Glomerular endothelial cell (primary cell): ENCODE measurements at places on chromosomes 3 and 15.

DNA sequence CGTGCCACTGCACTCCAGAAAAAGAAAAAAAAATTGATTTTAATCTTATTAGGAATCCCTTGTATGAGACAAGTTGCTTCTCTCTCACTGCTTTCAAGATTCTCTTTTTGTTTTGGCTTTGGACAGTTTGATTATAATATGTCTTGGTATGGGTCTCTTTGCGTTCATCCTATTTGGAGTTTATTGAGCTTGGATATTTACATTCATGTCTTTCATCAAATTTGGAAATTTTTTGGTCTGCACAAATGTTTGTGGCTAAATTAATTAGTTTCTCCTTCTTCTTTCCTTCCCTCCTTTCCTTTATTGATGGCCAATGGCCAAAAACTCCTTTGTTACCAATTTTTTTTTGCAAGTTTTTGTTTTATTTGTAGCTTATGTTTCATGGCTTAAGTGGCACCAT lies 28.1 kb upstream of the SELENOK start:
- DNase-seq, result no peak

GRCh38 chr15:64456634-64457108 lies 3.7 kb upstream of the ZNF609 start:
- no peak for DNase-seq

- no peak for DNase-seq
Observed at GRCh38 chr3:148998715-148999423, 7.5 kb downstream of the GYG1 start.

- no peak for DNase-seq
Observed at GRCh38 chr15:33374226-33374914, 63.6 kb downstream of the RYR3 start.

DNA sequence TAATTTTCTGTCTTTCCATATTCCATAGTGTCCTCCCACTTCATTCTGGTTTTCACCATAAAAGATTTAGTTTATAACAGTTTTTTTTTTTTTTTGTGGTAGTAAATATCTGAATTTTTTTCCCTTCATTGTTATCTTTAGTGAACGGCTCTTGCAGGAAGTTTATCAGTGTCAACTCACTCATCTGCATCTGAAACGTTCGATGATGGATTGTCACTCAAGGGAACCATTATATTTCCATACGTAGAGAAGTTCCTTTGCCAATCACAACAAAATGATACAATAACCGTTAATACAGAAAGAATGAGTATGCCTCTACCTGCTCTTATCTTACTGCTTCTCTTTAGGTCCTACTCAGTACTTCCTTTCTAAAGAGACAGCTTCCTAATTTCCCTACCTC lies 651.2 kb upstream of the KCNMB2 start:
- no peak for DNase-seq

DNA sequence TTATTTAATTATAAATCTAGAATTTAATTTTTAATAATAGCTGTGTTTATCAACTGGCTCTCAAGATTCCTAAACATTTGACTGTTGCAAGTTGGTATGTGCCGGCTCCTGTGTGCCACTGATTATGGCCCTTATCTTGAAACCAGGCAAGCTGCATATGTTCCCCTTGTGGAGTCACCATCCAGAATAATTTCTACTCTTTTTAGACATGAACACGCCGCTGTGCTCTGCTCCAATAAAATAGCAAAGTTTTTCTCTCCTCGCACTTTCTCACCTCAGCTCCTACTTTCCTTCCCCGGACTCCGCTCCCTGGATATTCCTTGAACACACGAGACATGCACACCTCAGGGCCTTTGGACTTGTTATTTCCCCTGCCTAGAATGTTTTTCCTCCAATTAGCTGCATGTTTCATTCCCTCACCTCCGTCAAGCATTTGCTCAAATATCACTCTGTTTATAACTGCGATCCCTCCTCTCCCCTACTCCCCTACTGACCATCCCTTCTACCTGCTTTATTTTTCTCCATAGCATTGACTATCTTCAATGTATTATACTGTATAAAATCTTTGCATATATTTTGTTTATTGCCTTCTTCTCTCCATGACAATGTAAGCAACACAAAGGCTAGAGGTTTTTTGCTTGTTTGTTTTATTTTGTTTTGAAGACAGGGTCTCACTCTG lies 26.1 kb upstream of the ERICH6 start:
- no peak for DNase-seq

DNA sequence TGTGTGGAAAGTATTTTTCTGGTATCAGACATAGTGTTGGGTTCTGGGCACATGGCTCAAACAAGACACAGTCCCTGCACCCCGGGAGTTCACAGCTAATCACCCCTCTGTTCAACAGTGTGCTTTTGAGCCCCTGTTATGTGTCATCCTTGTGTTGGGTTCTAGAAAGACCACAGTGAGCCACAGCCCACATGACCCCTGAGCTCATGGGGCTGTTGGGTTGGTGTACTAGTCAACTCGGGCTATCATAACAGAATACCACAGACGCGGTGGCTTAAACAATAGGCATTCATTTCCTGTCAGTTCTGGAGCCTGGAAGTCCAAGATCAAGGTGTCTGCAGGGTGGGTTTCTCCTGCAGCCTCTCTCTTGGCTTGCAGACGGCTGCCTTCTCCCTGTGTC lies 100.0 kb downstream of the DNAJB8 start:
- DNase-seq, result no peak

DNA sequence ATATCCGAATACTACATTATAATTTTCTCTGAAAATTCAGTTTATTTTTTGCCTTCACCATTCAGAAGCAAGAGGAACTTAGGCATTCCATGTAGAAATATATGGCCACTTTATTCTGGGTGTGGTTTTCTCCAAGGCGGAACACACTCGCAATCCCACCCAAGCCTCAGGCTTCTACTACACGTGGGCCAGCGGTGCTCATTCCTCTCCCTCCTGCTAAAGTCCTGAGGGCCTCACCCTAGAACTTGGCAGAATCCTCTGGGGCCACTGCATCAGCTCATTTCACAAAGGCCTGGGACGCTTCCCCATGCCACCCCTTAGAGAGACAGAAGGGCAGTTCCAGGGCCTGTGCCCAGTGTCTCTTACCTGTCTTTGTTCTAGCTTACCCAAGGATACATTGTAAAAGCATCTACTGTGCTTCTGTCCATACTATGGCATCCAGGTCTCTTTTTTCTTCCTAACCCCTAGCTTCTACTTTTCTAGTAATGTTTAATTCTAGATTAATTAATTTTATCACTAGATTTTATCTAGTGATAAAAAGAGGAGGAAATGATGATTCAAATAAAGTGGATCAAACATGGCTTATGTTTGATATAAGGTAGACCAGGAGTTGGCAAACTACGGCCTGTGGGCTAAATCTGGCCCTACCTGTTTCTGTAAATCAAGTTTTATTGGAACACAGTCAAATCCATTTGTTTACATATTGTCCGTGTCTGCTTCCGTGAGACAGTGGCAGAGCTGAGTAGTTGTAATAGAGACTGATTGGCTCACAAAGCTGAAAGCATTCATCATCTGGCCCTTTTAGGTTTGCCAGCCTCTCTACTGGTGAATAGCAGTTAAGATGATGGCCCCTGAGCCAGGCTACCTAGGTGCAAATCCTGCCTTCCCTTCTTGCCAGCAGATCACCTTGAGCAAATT lies 29.8 kb downstream of the LARS2 start:
- DNase-seq, result no peak

DNA sequence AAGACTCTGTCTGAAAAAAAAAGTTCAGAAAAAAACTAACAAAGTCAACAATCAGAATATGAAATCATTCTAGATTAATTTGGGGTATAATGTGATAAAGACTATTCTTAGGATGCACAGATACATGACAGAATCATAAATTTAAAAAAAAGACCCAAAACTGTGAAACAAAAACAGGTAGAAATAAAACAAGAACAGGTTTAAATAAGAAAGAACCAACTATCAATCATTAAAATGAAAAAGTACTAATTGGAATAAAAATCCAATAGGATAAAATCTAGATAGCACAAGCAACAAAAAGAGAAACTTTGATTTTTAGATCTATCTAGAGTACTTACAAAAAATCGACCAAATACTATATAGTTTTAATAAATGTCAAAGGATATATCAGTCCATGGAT lies 13.4 kb downstream of the TMEM202 start:
- no peak for DNase-seq

DNA sequence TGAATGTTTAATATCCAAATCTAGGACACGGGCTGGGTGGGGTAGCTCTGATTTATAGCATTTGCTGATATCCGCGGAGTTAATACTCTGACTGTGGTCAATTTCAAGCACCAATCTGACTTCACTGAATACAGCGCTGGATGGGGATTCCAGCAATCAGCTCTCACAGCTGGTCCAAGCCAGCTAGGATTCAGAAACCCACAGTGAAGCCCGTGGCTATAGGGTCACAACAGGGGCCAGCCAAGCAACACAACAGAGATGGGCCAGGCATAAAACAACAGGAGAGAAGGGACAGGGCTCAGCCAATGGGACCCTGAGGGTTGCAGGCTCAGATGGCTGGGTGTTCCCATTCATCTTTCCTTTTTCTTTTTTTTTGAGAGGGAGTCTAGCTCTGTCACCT lies 5.4 kb upstream of the LMAN1L start:
- DNase-seq, result no peak

DNA sequence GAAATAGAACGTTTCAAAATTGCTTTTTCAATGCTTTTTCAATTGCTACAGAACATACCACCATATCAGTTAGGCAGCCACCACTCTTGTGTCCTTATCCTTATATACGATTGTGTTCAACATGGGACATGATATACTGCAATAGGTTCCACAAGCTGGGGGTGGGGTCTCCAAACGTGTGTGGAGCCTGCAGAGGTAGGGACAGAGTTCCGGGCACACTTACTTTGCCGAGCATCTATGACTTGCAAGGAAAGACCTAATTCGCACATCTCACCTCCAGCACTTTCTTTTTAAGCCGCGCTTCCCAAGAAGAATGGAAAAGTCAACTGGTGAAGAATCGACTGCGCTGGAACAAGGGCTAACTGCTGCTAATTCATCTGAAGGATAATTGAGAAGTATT lies 39.6 kb upstream of the SFMBT1 start:
- DNase-seq, result no peak

GRCh38 chr3:60953351-60953750 lies 297.9 kb downstream of the FHIT start:
- no peak for DNase-seq

DNA sequence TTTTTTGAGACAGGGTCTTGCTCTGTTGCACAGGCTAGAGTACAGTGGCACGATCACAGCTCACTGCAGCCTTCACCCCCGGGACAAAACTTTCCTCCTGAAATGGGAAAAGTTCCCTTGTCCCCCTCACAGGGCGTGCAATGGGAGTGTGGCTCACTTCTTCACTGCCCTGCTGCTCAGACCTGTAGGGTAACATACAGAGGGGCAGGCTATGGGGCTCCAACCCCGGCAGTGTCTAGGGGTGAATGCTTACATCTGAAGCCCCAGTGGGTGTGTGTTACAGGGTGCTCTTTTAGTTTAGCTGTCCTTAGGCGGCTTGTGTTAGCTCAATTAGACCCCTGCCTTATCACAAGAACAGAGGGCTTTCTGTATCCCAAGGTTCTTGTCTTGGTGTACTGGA lies 157.3 kb downstream of the RBPMS2 start:
- no peak for DNase-seq

DNA sequence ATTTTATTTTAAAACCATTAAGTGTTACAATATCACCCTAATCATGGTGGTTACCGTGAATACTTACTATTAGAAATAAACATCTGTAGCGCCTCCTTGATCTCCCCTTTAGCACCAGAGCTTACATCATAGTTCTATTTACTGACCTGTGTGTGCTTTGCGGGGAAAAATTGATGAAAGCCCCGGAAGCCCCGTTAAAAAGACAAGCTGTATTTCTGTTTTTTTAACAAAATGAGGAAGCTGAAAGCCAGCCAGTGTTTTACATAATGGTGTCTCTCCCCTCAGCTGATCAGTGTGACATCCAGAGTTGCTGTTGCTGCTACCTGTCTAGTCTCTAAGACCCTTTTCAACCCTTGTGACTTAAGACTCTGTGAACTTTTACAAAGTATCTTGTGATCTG lies 100.8 kb downstream of the OPA1 start:
- no peak for DNase-seq

DNA sequence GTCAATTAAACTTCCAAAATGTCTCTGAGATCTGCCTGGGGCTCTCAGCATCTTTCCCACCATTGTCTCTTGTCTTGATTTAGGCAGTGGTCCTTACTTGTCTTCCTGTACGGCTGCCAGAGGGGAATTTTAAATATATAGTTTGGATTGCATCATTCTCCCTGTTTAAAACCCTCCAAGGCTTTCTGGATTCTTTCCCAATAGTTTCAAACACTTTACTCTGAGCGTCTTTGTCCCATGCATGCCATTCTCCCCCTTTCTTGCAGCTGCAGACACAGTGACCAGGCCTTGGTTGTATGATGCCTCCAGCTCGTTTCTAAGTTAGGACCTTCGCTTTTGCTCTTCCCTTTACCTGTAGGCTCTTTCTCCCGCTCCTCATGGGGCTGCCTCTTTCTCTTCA lies 323.3 kb upstream of the CTNNB1 start:
- DNase-seq, result no peak

DNA sequence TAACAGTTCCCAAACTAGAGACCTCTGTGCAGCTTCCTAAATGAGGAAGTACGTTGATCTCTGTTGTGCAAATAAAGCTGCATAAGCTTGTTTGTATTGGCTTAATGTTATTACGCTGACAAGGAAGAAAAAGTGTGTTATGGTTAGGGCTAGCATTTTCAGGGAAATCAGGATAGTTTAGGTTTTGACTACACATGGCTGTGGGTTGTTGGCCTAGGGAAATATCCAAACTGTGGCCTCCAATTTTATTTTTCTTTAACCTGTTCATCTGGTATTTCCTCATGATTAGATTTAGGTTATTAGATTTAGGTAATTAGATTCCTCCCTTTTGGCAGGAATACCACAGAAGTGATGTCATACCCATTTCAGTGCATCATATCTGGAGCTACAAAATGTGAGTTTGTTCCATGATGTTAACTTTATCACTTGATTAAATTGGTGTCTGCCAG lies 8.7 kb upstream of the MCCC1 start:
- no peak for DNase-seq

- DNase-seq, result no peak
Observed at GRCh38 chr3:44444896-44445691, 32.4 kb downstream of the ZNF445 start.

GRCh38 chr3:127115691-127116351 lies 77.1 kb upstream of the PRR23E start:
- DNase-seq, result no peak

- no peak for DNase-seq
Observed at GRCh38 chr3:105938101-105938500, 69.3 kb upstream of the CBLB start.

GRCh38 chr3:126873416-126873815 lies 109.5 kb upstream of the PLXNA1 start:
- DNase-seq, result no peak

GRCh38 chr15:92059036-92059970 lies 205.8 kb downstream of the SLCO3A1 start:
- DNase-seq, result no peak

GRCh38 chr15:92095693-92096092 lies 242.2 kb downstream of the SLCO3A1 start:
- DNase-seq, result no peak

GRCh38 chr3:69252631-69253030 lies 130.2 kb upstream of the LMOD3 start:
- DNase-seq, result no peak

GRCh38 chr3:61892891-61893290 lies 331.5 kb downstream of the PTPRG start:
- DNase-seq, result no peak

GRCh38 chr15:72706266-72706665 lies 20.3 kb downstream of the BBS4 start:
- no peak for DNase-seq
